ENCODE measurements at places on chromosomes 5 and 9.

- no peak for DNase-seq
These were observed 40.0 kb downstream of the EHMT1 start for GRCh38 chr9:137658781-137659180.

GRCh38 chr9:34590381-34591247 lies 1.1 kb upstream of the CNTFR start:
- DNase-seq = no peak

- DNase-seq = no peak
These were observed 79.5 kb downstream of the GLIS3 start for GRCh38 chr9:4220346-4220745.

DNA sequence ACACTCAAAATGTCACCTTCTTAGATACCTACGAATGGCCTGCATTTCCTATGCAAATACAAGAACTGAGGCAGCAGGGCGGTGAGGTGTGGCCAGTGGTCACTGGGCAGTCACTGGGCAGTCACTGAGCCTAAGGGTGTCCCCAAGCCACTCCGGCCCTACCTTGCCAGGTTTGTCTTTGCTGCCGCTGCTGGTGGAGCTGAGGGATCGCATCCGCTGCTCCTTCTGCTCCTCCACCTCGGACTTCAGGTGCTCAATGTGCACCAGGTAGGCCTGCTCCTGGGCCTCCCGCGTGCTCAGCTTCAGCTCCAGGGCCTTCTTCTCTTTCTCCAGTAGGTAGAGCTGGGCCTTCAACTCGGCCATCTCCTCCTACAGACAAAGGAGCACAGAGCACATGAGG lies 72.3 kb downstream of the DCP2 start:
- DNase-seq = no peak

DNA sequence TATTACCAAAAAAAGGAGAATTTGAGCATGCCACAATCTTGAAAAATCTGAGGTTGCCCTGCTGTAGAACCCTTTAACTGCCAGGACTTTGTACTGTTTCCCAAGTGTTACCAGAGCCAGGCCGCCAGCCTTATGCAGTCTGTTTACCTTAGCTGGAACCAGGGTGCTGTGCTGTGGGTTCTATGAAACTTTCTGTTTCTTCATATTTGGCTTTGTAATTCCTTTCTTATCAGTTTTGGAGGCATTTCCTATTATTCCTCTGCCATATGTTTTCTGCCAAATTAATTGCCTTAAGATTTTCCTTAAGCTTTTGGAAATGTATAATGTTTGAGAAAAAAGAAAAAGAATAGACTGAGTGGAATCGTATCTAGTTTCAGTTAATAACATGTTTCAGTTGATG lies 2.1 kb downstream of the S1PR3 start:
- DNase-seq = no peak

DNA sequence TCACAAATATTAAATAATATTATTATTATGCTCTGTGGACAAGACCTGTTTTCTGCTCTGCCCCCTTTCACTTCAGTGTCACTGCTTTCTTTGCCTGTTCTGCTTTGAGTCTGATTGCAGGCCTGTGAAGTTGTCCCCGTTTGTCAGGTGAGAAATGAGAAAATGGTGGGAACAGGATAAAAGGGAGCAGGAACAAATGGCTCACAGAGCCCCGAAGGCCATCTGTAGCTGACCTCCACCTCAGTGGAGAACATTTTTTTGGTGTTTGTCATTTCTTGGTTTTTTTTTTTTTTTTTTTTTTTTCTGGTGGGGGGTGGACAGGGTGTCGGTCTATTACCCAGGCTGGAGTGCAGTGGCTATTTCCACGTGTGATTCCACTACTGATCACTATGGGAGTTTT lies 13.2 kb upstream of the S100Z start:
- no peak for DNase-seq

DNA sequence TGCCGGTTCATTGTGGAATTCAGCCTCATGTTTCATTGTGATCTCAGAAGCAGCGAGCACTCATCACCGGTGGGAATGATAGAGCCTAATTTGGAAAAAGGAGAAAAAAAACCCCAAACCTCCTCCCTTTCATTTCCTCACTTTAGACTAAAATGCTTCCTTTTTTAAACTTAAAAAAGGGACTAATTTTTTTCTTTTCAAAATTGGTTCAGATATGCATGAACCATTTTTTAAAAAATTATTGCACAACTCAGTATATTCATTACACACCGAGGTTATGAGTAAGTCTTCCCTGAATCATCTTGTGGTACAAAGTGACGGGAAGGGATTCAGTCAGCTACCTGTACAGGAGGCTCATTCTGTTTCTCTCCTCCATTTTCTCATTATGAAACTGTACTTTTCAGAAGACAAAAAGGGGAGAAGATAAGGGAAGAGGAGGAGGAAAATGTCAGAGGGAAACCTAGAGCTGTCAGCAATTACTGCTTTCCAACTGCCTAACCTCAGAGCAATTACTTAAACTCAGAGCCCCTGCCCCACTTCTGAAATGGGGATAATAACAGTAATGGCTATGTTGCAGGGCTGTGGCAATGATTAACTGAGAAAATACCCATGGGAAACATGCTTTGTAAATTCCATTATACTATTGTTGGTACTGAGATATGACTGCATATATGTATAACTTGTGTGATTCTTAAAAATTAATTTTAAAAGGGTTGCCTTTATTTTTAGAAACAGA lies 24.0 kb downstream of the GALNT10 start:
- DNase-seq = no peak

DNA sequence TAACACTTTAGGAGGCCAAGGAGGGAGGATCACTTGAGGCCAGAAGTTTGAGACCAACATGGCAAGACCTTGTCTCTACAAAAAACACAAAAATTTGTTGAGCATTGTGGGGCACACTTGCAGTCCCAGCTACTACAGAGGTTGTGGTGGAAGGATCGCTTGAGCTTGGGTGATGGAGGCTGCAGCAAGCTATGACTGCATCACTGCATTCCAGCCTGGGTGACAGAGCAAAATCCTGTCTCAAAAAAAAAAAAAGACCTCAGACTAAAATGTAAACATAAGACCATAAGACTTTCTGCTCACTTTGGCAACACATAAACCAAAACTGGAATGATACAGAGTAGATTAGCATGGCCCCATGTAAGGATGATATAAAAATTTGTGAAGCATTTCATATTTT lies 24.6 kb upstream of the NANS start:
- no peak for DNase-seq

DNA sequence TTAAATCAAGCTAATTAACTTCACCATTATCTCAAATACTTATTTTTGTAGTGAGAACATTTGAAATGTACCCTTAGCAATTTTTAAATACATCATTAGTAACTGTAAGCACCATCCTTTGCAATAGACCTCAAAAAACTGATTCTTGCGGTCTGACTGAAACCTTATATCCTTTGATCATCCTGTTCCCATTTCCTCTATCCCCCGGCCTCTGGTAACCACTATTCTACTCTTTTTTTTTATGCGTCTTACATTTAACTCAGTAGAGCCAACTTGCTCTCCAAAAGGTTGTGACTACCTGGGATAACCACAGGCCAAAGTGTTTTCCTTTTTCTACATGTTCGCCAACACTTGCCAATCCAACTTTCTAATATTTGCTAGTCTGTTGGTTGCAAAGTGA lies 106.1 kb downstream of the IRX1 start:
- DNase-seq = no peak

DNA sequence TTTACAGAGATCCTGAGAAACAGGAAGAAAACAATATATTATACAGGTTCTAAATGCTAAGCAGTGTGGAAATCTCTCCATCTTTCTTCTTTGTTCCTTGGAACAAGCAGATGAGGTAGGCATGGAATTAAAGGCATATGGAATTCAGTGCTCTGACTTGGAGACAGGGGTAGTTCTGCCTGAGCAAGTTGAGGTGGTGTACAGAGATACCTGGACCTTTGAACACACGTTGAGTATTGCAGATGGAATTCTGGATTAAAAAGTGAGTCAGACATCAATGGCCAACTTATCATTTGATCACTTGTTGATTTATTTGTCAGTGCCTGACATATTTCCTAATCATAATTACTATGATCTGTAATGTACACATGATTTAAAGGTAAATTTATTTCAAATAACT lies 293.9 kb upstream of the IRX4 start:
- no peak for DNase-seq

DNA sequence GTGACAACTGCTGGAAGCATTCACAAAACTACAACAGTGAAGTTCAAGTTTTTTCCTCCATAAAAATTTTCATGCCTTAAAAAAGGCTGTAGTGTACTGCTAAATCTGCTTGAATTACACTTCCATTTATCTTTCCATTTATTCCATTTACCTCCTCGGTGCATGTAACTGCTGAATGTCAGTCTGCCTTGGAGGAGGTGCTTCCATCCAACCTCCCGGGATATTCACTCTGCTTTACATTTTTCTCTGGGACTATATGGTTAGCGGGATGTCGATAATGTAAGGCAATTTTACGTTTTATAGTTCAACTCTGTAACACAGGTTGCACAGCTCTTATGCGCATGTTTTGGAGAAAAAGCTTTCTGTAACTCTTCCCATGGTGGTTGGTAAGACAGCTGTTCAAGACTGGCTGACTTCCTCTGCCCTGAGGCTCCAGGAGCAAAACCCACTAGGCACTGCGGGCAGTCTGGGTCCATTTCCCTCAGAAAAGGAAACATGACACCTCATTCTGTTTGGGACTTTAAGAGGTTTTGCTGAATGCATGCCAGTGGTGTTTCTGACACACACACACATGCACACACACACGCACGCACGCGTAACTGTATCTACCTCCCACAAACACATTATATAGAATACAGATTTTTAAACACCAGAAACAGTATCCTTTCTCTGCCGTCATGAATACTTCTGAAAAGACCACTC lies 66.1 kb downstream of the SPTLC1 start:
- DNase-seq = no peak

DNA sequence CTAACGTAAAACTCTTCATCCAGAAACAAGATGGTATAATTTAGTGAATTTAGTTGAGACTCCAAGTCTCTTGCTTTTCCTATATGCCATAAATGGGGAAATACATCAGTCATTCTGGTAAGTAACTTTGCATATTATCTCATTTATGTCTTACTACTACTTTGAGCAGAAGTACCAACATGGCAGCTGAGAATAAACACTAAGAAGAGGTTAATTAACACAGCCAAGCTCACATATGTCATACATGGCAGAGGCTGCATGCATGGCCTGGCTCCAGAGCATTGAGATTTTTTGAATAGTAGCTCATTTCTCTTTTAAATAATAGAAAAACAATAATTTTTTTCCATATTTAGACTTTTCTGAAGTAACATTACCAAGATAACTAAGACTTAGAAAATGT lies 54.3 kb downstream of the CERT1 start:
- no peak for DNase-seq

DNA sequence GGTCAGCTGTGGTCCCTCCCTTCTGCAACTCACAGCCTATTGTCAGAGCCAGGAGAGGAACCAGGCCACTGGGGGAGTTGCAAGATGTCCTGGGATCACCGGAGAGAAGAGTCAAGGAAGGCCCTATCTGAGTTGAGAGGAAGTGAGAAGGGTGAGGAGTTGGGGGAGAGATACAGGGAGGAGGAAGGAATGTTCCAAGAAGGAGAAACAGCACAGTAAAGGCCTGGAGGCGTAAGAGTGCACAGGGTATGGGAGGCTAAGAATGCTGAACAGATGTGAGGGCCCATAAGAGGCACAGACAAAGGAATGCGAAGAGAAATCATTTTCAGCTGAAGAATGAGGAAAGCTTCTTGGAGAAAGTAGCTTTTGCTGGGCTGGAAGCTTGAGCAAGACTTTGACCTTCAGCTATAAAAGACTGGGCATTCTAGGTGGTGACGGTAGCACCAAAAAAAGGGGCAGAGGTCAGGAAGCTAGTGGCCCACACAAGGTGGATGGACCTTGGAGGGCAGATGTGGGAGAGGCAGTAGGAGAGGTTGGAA lies 21.6 kb upstream of the CSF1R start:
- DNase-seq = no peak

DNA sequence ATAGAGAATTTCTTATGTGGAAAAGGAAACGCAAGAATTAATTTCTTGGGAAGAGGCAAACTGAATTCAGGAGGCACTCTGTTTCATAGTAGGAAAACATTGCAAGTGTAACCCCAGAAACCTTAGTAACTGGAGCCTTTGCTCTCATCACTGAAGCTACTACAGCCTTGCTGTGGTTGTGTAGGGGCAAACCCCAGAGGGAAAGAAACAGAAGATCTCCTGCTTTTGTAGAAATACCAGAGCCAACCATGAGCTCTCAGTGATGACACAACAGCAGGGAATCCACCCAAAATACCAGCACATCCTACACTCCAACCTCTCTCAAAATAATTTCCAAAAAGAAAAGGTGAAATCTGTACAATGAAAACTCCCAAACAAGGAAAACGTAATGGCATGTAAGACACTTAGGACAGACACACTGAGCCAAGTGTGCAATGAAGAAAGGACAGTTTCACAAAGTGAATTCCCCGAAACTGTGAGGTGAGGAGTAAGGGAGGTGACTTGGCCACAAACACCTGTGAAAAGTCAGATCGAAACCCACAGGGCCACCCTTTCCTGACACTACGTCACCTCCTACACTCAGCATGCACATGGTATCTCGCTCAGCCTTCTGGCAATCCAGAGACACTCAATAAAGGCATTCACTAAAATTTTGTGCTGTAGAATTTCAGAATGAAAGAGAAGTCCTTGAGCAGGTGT lies 8.5 kb upstream of the ACSL6 start:
- peak; percentile 26 for DNase-seq

- no peak for DNase-seq
These were observed 278.3 kb upstream of the RFX3 start for GRCh38 chr9:3804103-3804502.

GRCh38 chr5:92912283-92912682 lies 668.7 kb downstream of the NR2F1-AS1 start:
- no peak for DNase-seq

- DNase-seq = no peak
These were observed 190.5 kb downstream of the PCSK1 start for GRCh38 chr5:96242571-96242970.

DNA sequence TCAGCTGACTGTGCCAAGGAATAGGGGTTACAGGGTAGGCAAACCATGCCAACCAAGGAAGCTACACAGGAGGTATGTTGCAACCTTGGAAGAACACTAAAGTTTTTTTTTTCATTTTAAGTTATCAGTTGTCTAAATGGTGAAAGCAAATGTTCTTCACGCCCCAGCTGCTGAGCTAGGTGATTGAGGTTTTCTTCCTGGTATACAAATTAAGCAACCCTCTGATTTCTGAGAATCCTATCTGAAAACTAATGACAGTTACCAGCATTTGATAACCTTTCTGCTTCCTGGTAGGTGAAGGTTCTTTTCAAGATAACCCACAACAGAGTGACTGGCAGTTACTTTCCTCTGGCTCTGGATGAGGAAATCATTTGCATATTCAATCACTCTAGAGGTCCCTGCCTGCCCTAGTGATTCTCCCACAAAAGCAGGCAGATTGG lies 194.9 kb downstream of the ATP10B start:
- no peak for DNase-seq

All from activated CD8-positive, alpha-beta memory T cell treated with anti-CD3 and anti-CD28 coated beads for 4 hours (primary cell).